ENCODE measurements at places on chromosomes 4 and X. TPM values are rescaled to one million over a fixed set of nuclear protein-coding genes. Genes with fewer than 3 reads are reported as not detected.

- DNase-seq, result no peak
Measured at GRCh38 chr4:8033067-8033755, 93.5 kb upstream of the AFAP1 start.

DNA sequence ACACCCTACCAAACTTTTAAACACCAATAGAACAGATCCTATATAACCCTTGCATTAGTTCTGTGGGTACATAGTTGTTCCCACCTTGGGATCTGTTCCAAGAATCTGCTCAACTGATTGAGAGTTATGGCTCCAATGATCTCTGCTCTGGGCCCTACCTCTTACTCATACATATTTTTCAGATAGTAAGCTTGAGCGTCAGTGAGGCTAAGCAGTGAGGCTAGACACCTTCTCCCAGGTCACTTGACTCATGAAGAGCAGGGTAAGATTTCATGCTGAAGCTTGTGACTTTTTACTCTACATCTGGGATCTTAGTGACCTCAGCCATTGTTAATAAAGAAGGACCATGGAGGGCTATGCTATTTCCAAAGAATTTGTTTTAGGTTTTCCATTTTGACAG is 23.1 kb upstream of the TNIP3 start:
- no peak for DNase-seq

- no peak for DNase-seq
Measured at GRCh38 chr4:102759831-102760644, 730 bp downstream of the MANBA start.

GRCh38 chrX:87755493-87755892 is 237.9 kb downstream of the KLHL4 start:
- DNase-seq, result no peak

F11 gene
- total RNA-seq, result not detected

Measured in pulmonary artery endothelial cell (primary cell).